Kidney (tissue), 22 donors: ENCODE measurements at places on chromosomes 1 and 21. TPM values are rescaled to one million over a fixed set of nuclear protein-coding genes. Genes with fewer than 3 reads are reported as not detected.

- H3K27me3 ChIP-seq: no peaks in the 10 kb centered on the region
These were observed 16.2 kb upstream of the DAB1 start for GRCh38 chr1:57440096-57440495.

GRCh38 chr1:42979896-42980800 lies 21.5 kb upstream of the SLC2A1 start:
- no peaks in the 10 kb centered on the region for H3K36me3 ChIP-seq
- H3K4me1 ChIP-seq: no peaks in the 10 kb centered on the region
- H3K27ac ChIP-seq: no peak overlapping the region
- no peaks in the 10 kb centered on the region for H3K27me3 ChIP-seq

The SHE gene
- total RNA-seq: 18.1 TPM

The ZNF678 gene
- 10.0 TPM for total RNA-seq

- no peaks in the 10 kb centered on the region for H3K27me3 ChIP-seq
- no peak overlapping the region for H3K27ac ChIP-seq
- no peak overlapping the region for H3K4me3 ChIP-seq
These were observed 143.7 kb downstream of the DNM3 start for GRCh38 chr1:171984850-171985485.

GRCh38 chr1:210663730-210664573 lies 335.2 kb downstream of the HHAT start:
- DNase-seq: no peak
- no peaks in the 10 kb centered on the region for H3K36me3 ChIP-seq
- no peak overlapping the region for H3K27ac ChIP-seq
- H3K4me1 ChIP-seq: no peaks in the 10 kb centered on the region

GRCh38 chr1:115594600-115594999 lies 47.2 kb upstream of the VANGL1 start:
- no peaks in the 10 kb centered on the region for H3K4me1 ChIP-seq
- no peak overlapping the region for H3K4me3 ChIP-seq
- DNase-seq: peak; percentile 44
- no peaks in the 10 kb centered on the region for H3K36me3 ChIP-seq

- no peaks in the 10 kb centered on the region for H3K27me3 ChIP-seq
- peaks cover 4% of the 10 kb centered on the region for H3K4me1 ChIP-seq
- no peak for DNase-seq
These were observed 75.4 kb downstream of the NRIP1 start for GRCh38 chr21:14989359-14989758.

- H3K27me3 ChIP-seq: no peaks in the 10 kb centered on the region
- DNase-seq: no peak
- no peaks in the 10 kb centered on the region for H3K36me3 ChIP-seq
- H3K4me3 ChIP-seq: no peak overlapping the region
These were observed 89.1 kb downstream of the SMYD3 start for GRCh38 chr1:246417813-246418564.

- no peak for DNase-seq
- no peaks in the 10 kb centered on the region for H3K36me3 ChIP-seq
- H3K27me3 ChIP-seq: no peaks in the 10 kb centered on the region
- H3K4me3 ChIP-seq: no peak overlapping the region
These were observed 31.7 kb downstream of the PGM1 start for GRCh38 chr1:63624911-63625310.

GRCh38 chr1:116709666-116710167 lies 42.2 kb upstream of the IGSF3 start:
- H3K4me3 ChIP-seq: no peak overlapping the region
- H3K36me3 ChIP-seq: no peaks in the 10 kb centered on the region
- H3K27me3 ChIP-seq: no peaks in the 10 kb centered on the region
- no peaks in the 10 kb centered on the region for H3K4me1 ChIP-seq
- no peak for DNase-seq
- no peak overlapping the region for H3K27ac ChIP-seq

- no peaks in the 10 kb centered on the region for H3K4me1 ChIP-seq
- no peak overlapping the region for H3K4me3 ChIP-seq
- no peaks in the 10 kb centered on the region for H3K27me3 ChIP-seq
- H3K27ac ChIP-seq: no peak overlapping the region
- H3K36me3 ChIP-seq: no peaks in the 10 kb centered on the region
These were observed 194.0 kb upstream of the PLXNA2 start for GRCh38 chr1:208438112-208438699.
